ENCODE measurements at places on chromosomes 4 and X.
A peak's percentile ranks its signal among the peaks of the same experiment; 100 is the strongest.

- DNase-seq = no peak
These were observed 380.9 kb upstream of the SMIM31 start for GRCh38 chr4:164373021-164373420.

- DNase-seq = no peak
These were observed 52.5 kb downstream of the PPARGC1A start for GRCh38 chr4:23837371-23837770.

- DNase-seq = no peak
These were observed 12.2 kb downstream of the RGS12 start for GRCh38 chr4:3304831-3305609.

DNA sequence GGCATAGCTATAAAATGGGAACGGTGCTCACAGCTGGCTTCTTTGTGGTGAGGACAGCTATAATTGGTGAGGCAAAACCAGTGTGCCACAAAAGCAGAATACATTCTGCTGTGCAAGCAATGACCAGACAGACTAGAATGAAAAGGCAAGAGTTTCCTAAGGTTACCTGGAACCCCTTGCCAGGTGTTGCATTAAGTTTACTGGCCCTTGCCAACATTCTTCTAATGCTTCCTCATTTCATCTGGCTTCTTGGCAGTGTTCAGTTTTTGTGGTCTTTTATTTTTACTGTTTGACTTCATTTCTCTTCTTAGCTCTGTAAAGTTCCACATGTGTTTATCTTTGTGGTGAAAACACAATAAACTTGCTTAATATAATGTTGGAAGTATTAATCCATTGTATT, 131.4 kb downstream of the PTTG2 start:
- DNase-seq = no peak

DNA sequence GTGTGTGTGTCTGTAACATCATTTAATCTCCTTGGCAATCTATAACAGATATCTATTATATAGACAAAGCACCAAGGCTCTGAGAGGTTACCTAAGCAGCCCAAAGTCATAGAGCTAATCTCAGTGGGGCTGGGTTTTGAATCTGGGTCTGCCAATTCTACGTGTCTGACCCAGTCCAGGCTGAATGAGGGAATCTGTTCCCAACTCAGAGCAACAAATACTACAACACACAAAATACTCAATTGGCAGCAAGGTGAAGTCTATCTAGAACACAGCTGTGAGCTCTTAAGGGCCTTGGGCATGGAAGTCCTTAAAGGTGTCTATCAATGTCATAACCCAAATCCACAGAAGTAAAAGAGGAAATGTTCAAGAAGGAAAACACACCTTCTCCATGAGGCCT, 47.5 kb upstream of the NAP1L5 start:
- DNase-seq = no peak

DNA sequence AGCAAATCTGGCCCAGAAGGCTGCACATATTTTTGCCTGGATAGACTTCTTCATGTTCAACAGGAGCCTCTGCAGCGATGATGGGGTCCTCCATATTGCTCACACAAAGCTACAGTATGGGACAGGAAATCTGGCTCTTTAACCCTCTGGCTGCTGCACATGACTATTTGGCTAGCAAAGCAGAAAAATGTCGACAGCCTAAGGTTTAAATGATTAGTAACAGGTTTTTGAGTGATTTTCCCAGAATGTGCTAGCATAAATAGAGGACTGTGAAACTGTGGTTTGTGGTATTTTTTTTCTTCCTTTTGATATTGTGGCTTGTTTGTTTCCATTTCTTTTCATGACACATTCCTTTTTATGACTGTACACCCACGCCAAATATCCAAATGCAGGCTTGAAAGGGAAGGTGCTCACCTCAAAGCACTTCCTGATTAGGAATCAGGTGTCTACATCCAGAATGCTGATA, 120.2 kb upstream of the GK2 start:
- no peak for DNase-seq

DNA sequence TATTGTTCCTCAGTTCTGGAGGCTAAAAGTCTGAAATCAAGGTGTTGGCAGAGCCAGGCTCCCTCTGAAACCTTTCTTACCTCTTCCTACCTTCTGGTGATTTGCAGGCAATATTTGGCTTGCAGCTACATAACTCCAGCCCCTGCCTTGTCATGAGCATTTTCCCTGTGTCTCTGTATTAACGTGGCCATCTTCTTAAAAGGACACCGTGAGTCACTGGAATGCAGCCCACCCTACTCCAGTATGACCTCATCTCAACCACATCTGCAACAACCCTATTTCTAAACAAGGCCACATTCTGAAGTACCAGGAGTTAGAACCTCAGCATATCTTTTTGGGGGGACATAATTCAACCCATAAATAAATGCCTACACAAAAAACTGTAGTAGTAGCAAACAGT, 40.7 kb downstream of the FANCB start:
- DNase-seq = no peak

DNA sequence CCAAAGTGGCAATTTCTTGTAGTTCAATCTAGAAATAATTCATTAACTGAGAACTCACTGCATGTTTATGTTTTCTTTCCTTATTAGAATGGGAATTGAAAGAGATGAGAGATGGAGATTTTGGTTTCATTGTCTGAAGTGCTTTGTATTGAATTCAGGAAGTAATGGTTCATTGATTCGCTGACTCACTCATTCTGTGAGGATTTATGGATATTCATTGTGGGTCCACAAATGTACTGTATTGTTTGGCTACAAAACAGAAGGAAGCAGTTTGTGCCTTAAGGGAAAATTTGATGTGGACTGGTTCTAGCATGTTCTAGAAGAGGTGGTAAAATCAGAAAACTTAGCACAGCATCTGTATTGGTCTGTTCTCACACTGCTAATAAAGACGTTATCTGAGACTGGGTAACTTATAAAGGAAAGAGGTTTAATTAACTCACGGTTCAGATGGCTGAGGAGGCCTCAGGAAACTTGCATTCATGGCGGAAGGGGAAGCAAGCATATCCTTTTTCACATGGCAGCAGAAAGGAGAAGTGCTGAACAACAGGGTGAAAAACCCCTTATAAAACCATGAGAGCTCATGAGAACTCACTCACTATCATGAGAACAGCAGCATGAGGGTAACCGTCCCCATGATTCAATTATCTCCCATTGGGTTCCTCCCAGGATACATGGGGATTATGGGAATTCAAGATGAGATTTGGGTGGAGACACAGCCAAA, 132.3 kb upstream of the VCX3A start:
- DNase-seq = no peak

- no peak for DNase-seq
These were observed 50.5 kb downstream of the PSAPL1 start for GRCh38 chr4:7384003-7384928.

GRCh38 chr4:29336861-29337260, 1383.3 kb upstream of the PCDH7 start:
- no peak for DNase-seq

DNA sequence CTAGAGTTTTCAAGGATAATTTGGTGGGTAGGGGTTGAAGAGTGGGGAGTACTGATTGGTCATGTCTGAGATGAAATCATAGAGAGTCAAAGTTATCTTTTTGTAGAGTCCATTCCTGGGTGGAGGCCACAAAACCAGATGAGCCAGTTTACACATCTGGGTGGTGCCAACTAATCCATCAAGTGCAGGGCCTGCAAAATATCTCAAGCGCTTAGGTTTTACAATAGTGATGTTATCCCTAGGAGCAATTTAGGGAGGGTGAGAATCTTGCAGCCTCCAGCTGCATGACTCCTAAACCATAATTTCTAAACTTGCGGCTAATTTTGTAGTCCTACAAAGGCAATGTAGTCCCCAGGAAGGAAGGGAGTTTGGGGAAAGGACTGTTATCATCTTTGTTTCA, 988.3 kb upstream of the LCORL start:
- no peak for DNase-seq

DNA sequence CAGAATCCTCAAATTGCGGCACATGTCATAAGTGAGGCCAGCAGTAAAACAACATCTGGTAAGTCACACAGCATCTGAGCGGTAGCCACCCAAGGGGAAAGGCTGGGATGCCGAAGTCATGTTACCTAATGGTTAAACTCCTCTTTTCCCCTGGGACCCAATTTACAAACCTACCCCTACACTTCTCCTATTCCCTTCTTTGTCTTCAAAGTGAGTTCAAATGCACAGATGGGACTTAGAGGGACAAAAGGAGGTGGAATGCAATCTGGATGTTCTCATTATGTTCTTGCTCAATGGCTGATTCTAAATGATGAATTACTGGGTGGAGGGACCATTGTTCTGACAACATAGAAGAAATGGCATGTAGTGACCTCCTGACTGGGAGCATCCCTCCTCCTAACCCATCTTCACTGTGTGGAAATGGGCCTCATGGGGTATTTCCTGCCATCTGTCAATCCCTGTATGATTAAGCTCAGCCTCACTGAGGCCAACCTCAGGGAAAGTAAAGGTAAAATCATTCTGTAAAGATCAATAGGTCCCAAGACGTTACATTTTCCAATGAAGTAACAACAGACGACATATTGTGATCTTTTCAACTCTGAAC, 8.5 kb downstream of the CD40LG start:
- DNase-seq = no peak

- no peak for DNase-seq
These were observed 73.9 kb downstream of the NSG1 start for GRCh38 chr4:4460759-4461158.

DNA sequence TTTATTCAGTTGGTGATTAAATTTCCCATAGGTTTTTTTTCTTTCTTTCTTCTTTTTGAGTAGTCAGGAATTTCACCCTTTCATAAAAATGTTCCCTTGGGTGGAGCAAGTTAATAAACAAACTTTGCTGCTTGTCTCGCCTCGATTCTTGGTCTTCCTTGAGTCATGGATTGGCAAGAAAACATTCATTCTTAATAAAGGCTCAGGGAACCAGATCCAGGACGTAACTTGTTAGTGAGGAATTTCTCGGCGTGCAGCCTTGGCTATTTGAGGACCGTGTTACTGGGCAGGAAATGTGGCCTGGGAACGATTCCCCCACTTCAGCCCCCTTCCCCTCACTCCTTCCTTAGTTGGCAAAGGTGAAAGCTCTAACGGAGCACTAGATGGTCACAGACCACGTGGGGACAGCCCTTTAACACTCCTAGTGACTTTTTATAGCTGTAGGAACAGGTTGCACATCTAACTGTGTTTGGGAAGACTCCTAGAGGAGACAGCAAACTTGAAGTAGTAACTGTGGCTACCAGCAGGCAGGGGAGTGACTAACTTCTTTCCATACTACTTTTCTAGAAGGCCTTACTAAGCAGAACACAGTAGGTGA, 106.8 kb downstream of the UCHL1 start:
- DNase-seq = no peak

DNA sequence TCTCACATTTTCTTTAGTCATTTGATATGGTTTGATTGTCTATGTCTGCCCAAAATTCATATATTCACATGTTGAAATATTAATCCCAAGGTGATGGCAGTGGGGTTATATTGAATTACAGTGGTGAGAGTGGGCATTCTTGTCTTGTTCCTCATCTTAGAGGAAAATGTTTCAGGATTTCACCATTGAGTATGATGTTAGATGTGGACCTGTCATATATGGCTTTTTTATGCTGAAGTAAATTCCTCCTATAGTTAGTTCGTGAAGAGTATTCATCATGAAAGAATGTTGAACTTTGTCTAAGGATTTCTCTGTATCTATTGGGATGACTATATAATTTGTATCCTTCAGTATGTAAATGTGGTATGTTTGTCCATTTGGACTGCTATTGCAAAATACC, 512.3 kb upstream of the EPHA5 start:
- DNase-seq = no peak

GRCh38 chrX:34279866-34280560, 147.9 kb upstream of the FAM47A start:
- no peak for DNase-seq

- no peak for DNase-seq
These were observed 8.0 kb downstream of the PDE6B start for GRCh38 chr4:633406-633805.

DNA sequence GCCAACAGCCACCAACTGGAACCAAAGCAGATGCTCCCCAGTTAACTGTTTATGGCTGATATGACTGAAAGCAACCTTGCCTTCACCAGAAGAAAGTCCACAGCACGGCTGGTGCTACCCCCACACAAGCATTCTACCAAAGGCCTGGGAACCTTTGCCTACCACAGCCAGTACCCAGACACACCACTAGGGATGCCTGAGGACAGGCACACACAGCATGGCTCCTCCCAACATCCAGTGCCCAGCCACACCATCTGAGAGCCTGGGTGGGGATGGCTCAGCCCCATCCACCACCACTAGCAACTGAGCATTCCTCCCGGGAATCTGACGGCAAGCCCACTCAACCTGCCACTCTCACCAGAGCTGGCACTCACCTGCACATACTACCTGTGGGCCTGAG, 178.6 kb downstream of the SLC7A11 start:
- DNase-seq = no peak

GRCh38 chrX:154526901-154527675, 11.1 kb upstream of the FAM3A start:
- no peak for DNase-seq

GRCh38 chr4:133154725-133155124, 5.6 kb downstream of the PCDH10 start:
- DNase-seq = no peak

- DNase-seq = no peak
These were observed 81.1 kb downstream of the ATP11C start for GRCh38 chrX:139851730-139852129.

DNA sequence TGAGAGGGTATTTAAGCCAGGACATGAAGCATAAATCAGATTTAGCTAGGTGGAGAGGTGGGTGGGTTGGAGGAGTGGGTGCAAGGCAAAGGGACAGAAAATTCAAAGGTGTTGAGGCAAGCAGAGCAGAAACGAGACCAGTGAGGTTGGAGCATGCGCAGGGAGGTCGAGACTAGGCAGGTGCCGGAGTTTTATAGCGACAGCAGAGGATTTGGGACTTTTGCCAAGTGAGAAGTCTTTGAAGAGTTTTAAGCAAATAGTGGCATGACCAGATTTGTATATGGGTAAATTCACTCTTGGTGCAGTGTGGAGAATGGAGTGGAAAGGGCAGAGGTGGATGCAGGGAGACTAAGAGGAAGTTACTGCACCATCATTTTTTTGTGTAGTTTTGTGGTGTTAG, 107.0 kb upstream of the TLR2 start:
- DNase-seq = no peak

GRCh38 chr4:33658971-33659370, 2585.3 kb downstream of the ARAP2 start:
- DNase-seq = no peak

- DNase-seq = no peak
These were observed 242.8 kb upstream of the JADE1 start for GRCh38 chr4:128566693-128567092.

- no peak for DNase-seq
These were observed 54.0 kb upstream of the PRDM8 start for GRCh38 chr4:80143307-80143679.

- no peak for DNase-seq
These were observed 122.4 kb upstream of the NPY2R start for GRCh38 chr4:155085843-155086530.

GRCh38 chrX:131677655-131678628, 134.1 kb downstream of the OR13H1 start:
- DNase-seq = peak; percentile 3

DNA sequence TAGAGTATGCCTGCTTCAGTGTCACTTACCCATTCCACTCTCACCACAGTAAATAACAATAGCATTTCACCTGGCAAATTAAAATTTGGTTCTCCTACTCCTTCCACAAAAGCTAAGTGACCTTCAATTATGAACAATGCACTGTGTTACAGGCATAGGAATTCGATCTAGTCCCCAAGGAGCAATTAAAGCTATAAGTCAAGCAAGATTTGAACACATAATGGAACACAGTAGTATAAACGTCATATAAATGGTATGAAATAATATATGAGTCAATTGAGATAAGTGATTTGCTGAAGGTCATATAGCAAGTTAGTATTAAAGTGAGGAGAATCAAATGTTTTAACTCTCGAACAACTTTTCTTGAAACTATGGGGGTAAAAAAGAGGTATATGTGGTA, 65.8 kb downstream of the ARAP2 start:
- DNase-seq = no peak
